ENCODE measurements at places on chromosomes 1 and 21. TPM values are rescaled to one million over a fixed set of nuclear protein-coding genes. Genes with fewer than 3 reads are reported as not detected.

- DNase-seq = no peak
Observed at GRCh38 chr1:54857141-54857540, 29.9 kb downstream of the DHCR24 start.

DNA sequence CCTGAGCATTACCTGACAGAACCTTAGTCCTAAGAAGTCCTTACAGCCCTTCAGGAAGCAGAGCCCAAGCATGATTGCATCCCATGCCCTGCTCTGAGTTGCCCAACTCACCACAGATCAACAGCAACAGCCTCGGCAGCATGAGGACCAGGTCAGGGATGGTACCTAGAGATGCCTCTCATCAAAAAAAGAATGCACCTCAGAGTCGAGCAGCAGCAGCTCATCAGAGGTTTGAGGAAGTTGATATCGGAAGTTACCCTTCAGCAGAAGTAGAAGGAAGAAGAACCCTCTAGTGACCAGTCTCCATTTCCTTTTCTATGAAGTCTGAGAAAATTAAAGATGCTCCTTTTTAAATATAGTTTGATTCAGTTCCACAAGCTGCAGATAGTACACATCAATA, at the start of gene FCRL1:
FCRL1 (minus strand) TSS at position 225 of the 400 bp plus-strand sequence; CDS start at position 142, 83 bp downstream.
- DNase-seq = no peak

DNA sequence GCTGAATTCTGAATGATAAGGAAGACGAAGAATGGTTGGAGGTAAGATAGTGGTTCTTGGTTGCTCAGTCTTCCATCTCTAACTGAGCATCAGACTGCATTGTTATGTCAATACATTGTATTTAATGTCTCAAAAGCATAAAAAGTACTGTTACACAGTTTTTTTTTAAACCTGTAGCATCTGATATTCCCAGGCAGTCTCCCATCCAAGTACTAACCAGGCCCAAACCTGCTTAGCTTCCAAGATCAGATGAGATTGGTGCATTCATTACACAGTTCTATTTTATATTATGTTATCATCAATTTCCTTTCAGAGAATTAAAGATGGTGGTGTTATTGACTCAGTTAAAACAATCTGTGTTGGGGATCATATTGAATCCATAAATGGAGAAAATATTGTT, 48.9 kb downstream of the GIPC2 start:
- no peak for DNase-seq

Gene SH2D1B
- total RNA-seq = under 0.01 TPM

DNA sequence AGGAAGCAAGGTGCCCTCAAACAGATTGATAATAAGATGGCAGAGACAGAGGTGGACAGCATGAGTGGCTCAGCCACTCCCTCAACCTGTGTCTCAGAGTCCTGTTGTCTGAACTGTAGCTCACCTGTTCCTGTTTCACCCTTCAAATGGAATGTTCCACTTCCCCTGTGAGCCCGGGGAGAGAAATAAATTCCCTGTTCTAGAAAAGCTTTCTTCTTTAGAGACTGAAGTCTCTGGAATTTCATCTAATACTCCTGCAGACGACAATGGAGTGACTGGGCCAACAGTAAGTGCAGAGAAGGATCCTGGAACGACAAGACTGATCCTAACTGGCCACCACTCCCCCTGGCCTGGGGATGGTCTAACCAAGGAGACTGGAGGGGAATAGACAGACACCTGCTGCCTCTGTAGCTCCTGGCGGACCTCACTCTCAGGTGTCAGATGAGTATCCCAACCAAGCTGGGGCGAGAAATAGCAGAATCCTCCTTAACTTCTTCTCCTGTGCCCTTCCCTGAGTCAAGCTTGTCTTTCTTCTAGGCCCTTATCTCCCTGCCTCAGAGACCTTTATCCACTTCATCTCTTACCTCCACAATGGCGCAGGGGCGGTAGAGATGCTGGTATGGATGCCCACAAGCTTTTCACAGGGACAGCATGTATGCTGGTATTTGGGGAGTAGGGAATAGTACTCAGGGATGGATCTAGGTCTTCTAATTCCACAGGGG, 45.4 kb downstream of the PLEKHA6 start:
- DNase-seq = peak; percentile 26

DNA sequence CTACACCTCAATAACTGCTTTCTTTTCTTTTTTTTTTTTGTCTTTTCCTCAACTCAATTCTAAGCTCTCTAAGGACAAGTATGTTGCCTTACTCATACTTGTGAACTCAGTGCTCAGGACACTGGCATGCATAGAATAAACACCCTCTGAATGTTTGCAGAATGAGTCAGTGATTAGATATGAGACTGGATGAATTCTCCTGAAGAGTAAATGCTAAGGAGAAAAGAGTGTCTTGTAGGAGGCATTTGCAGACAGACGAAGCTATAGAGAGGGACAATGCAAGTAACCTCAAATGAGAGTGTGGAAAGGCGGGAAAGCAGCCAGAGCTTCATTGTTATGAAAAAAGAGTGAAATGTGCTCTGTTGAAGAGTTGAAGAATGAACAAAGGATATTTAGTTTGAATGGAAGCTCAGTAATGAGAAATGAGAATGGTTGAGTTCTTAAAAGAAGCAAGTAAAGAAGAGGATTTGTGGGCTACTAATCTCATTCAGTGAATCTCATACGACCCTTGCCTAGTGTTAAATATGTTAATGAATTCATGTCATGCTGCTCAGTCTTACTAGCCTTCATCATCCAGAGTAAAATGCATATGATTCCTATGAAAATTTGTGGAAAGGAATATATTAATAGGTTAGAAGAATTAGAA, 166.1 kb upstream of the DPYD start:
- no peak for DNase-seq

DNA sequence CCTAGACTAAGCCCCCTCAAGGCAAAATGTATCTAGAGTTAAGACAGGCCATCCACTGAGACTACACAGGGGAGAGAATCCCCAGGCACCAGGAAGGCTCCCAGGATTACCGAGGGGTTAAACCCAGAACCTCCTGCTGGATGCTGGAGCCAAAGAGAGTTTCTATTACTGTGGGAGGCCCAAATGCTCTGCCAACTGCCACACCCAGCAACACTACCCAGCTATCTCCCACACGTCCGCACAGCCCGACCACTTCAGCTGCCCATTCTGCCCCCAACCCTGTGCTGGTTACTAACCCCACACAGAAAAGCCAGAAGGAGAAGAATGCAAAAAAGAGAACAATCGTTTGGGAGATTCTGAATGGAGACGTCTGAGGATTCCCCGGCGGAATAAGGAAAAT, 63.6 kb downstream of the CD46 start:
- no peak for DNase-seq

- no peak for DNase-seq
Observed at GRCh38 chr1:242784807-242785206, 260.3 kb upstream of the PLD5 start.

DNA sequence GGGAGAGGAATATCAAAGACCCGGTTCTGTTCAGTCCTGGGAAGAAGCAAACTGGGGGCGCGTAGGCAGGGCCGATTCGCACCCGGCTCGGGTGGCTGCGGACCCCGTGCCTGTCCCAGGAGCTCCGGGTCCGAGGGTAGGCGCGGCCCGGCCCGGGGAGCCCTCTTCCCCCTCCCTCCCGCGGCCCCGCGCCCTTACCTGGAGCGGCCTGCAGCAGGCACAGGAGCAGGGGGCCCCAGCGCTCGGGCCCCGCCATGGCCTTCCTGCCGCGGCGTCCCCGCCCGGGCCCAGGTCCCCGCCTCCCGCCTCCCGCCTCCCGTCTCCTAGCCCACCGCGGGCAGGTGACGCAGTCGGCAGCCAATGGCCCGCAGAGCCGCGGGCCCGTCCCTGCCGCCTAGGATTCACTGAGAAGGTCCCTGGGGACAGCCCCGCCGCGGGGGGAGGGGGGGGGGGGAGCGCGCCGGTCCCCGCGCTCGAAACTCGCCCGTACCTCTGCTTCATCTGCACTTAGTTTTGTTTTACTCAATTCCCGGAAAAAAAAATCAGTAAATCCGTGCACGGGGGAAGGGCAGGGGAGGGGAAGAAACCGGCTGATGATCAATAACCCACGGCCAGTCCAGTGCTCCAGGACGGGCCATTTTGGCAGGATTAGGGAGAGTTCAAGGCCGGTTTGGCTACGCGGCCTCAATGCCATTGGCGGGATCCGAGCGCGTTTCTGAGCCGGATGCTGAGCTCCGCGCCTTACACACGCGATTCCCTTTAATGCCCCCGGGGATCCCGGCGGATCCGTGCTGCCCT, at the start of gene IFNLR1:
IFNLR1 (minus strand) TSS at position 297 of the 798 bp plus-strand sequence; CDS start at position 256, 41 bp downstream.
- peak; percentile 29 for DNase-seq

- no peak for DNase-seq
Observed at GRCh38 chr1:33228935-33229487, 27.3 kb upstream of the ZNF362 start.

- DNase-seq = no peak
Observed at GRCh38 chr1:36161641-36162531, 5.9 kb downstream of the MAP7D1 start.

Gene HPCAL4
- 0.27 TPM for total RNA-seq

DNA sequence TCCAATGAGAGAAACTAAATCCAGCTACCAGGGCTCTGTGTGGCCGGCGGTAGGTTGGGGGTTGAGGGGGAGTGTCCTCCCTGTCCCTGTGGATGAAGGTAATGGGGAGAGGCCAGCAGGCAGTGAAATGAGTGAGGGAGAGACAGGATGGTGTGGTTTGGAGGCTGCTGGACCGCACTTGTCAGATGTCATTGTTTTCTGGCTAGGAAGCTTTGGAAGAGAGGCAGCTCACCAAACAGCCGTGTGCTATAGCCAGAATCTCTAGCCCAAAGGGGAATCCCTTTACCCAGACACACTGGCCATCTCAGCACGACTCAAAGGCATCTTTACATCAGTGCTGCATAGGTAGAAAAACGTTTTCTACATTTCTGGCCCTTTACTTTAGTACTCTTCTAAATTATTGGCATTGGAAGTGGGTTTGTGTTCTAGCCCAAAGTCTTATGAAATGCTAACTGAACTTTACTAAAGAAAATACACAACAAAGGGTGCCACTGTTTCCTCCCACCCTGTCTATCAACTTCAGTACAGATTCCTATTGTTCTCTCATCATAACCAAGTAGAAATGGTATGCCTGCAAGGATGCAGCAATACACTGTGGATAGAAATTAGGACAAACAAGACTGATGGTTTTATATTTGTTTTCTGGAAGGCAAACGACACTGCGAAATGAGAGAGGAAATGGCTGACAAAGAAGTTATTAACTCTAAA, 95.9 kb upstream of the COA6 start:
- no peak for DNase-seq

Gene TACSTD2
- 0.27 TPM for total RNA-seq

DNA sequence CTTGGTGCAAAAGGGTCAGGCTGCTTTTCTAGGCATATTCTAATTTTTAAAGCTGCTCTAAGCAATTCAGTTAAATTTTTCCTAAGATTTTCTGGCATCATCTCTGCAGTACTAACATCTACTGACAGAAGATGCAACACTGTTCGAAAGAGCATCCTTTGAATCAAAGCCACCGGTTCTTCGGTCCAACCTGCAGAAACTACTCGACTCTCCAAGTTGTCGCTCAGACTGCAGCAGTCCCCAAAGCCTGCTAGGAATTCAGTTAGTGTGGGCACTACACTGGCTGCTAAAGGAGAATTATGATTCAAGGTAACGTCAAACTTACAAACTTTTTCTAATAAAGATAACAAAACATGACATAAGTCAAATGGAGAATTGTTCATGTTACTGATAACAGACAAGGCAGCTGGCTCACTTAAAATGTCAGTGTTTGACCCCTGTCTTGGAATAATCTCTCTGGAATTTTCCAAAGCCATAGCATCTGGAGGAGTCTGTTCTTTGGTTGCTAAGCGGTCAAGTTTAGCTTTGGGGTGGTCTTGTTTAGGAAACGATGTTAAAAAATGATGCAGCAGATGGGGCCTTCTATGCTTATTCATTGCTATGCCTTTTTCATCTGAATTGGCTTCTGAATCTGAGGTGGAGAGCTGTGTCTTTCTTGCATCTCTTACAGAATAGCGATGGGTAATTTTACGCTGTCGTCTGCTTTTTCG, 56.9 kb downstream of the LYST start:
- no peak for DNase-seq

DNA sequence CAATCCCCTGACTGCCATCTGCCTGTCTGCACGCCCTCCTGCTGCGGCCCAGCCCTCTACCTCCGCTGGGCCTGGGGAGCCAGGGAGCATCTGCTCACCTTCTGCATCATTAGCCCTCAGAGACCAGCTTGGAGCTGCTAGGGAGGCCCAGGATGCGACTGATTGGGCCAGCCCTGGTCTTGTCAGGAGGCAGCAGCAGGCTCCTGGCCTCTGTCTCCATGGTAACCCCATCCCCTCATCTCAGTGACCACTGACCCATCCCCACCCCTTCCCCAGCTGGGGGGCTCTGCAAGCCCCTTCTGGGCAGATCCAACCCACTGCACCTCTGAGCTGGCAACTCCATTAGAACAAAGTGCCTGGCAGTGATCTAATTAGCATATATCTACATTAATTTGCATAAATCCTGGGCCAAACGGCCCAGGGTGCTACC, 37.7 kb downstream of the NKAIN1 start:
- DNase-seq = no peak

DNA sequence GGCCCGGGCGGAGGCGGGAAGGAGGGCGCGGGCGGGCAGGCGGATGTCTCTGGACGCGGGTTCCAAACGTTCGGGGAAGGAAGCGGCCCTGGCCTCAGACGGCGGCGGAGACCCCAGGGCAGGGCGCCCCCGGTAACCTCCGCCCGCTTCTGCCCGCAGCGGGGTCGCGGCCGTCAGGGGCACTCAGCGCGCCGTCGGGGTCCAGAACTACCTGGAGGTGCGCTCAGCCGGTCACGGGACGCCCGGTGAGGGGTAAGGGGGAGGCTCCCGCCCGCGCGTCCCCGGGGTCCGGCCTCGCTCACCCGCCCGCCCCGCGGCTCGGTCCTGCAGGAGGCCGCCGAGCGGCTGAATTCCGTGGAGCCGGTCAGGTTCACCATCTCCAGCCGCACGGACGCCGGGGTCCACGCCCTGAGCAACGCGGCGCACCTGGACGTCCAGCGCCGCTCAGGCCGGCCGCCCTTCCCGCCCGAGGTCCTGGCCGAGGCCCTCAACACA, 406 bp downstream of the PUSL1 start:
- no peak for DNase-seq

- DNase-seq = no peak
Observed at GRCh38 chr1:93443454-93443853, 4.5 kb upstream of the FNBP1L start.

GRCh38 chr1:244248426-244248825, 197.3 kb downstream of the ZBTB18 start:
- DNase-seq = no peak

GRCh38 chr1:3454811-3455618, 550 bp downstream of the ARHGEF16 start:
- DNase-seq = no peak

DNA sequence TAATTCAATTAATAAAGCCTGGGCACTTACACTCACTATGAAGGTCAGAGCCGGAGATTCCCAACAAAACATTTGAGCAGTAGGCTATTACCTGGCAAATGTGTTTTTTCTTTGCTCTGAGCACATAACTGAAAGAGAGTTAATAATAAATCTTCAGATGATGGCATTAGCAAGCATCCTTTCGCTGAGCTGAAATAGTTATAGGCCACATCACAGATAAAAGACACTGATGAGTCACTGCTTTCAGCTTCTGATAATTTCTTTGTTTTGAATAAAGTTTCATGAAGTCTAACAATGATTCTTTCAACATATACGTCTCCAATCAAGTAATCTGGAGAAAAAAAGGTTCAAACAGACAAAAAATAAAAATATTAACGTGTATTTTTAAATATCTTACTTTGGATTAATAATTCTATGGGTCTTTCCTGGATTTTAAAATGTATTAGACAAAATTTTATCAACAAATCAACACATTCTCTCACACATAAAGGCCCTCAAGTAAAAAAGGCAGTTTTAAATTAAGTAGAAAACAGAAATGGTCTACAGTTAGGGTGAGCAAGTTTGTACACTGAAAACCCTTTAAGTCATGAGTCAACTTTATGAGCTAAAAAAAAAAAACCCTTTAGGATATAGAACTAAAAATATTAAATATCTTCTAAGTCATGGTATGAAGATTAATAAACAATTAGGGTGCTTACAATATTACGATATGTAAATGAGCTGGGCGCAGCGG, 33.1 kb downstream of the LTN1 start:
- no peak for DNase-seq
